ENCODE measurements at places on chromosomes 11 and 22.

- DNase-seq = no peak
Observed at GRCh38 chr11:111819161-111819828, 52.1 kb downstream of the ALG9 start.

GRCh38 chr11:61791737-61792309 is 576 bp downstream of the TMEM258 start:
- no peak for DNase-seq

DNA sequence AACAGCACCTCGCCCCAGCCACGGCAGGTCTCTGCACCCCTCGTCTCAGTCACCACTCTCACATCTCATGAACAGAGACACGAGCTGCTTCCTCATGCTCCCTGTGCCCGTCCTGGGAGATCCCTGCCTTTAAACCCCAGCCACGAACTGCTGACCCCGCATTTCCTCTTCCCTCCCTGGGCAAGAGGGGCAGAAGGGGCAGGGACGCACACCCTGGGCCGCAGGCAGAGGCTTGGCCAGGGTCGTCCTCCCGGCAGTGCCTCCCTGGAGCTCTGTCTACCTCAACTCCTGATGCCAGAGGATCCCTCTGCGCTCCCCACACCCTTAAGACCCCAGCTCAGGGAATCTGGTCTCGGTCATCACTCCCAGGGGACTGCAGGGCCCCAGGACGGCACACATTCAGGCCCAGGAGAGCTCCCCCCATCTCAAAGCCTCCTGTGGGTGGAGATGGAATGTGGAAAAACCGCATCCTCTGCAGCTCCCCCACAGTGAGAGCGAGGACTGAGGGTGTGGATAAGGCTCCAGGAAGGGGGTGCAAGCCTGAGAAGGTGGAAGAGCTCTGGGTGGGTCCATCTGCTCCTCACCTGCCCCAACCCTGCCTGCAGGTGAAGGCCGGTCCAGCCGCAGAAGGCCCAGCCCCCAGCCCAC is 1.2 kb downstream of the BID start:
- DNase-seq = no peak

DNA sequence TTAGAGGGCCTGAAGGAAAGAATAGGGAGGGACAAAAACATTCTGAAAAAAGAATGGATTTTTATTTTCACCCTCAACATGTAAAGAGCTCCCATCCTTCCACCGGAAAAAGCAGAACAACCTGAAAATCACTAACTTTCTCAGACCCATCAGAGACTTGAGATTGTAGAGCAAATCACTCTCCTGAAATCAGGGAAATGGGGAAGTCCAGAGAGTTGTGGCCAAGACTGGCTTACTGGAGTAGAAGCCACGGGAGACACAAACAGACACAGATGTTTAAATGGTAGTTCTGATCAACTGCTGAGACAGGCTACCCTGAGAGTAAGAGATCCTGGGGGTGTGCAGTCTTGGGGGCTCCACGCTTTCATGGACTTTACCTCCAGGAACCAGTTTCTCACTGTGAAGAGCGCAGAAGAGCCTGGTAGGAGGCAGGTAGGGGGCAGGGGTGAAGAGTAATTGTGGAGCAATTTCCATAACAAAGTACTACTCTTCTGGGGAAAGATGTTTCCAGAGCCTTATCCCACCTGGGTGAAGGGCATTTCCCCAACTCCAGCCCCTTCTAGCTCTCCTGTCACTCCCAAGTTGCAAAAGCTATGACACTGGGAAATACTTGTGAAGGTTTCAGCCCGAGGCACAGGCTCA is 47.1 kb downstream of the ASCL2 start:
- no peak for DNase-seq

GRCh38 chr11:13105237-13105844 is 96.2 kb downstream of the RASSF10 start:
- no peak for DNase-seq

GRCh38 chr11:4797206-4797605 is 7.0 kb downstream of the OR52R1 start:
- DNase-seq = no peak

DNA sequence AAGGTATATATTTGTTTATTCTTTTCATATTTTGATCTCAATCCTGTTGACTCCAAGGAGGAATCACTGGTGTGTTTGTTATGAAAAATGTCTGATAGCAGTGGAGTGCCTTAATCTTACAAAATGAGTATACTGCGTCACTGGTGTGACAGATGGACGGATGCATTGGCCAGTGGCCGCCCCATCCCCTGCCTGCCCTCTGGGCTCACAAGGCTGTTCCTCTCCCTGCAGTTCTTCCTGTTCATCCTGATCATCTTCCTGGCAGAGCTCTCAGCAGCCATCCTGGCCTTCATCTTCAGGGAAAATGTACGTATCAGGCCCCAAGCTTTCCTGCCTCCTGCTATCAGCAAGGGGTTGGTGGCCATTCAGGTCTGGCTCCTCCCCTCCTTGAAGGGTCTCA is 32.9 kb downstream of the TP53I11 start:
- DNase-seq = no peak

GRCh38 chr22:31496735-31497146 is 405 bp downstream of the SFI1 start:
- DNase-seq = peak; percentile 71
